ENCODE measurements at places on chromosomes 6 and 20.

- no peak for DNase-seq
Measured at GRCh38 chr6:153140299-153140698, 9.2 kb upstream of the RGS17 start.

GRCh38 chr20:19253316-19253715, 40.9 kb downstream of the SLC24A3 start:
- DNase-seq = no peak

DNA sequence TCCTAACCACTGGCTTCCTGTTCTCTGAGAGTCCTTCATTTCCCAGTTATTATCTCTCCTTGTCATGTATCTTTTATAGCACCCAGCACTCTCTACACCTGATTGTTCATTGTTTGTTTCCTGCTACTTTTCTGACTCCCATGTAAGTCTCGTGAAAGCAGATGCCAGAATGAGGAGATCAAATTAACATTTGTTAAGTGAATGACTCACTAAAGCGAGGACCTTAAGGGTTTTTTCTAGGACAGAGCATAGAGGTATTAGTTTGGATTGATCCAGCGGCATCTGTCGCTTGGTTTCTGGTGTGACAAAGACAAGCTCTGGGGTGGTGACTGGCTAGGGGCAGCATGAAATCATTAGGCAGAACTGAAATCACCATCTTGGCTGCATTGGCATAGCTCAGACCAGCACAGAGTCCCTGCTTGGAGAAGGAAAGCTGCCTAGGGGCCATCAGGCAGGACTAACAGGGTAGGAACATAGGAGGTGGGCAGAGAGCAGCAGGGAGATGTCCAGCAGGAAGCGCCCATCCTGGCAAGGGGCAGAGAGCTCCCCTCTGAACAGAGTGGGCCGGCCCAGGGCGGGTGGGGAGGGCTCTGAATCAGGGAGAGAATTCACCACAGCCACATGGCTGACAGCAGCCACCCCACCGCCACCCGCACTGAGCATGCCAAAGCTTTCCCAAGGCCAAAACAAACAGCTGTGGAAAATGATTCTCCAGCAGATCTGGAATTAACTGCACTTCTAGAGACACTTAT, 97.1 kb upstream of the CEP85L start:
- DNase-seq = no peak

DNA sequence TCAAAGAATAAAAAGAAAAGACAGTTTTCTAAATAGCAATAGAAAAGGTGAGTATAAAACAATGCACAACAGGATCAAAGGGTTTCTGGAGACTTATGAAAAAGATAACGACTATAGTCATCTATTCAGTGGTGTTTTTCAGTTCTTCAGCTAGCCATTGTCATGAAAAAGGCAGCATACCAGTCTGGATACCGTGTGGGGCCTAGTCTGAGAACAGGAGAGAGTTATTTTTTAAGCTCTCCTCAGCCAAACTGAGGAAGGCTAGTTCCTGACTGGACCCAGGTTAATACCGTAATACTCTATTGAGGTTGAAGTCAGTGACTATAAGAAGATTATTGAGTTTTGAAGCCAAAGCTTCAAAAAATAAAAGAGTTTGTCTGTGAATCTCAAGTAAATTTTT, 49.5 kb downstream of the PLN start:
- DNase-seq = no peak

Measured in NAMALWA (cell line).